ENCODE measurements at places on chromosomes 11 and 22.

- no peak for DNase-seq
Observed at GRCh38 chr11:102591160-102591718, 33.9 kb downstream of the MMP20 start.

DNA sequence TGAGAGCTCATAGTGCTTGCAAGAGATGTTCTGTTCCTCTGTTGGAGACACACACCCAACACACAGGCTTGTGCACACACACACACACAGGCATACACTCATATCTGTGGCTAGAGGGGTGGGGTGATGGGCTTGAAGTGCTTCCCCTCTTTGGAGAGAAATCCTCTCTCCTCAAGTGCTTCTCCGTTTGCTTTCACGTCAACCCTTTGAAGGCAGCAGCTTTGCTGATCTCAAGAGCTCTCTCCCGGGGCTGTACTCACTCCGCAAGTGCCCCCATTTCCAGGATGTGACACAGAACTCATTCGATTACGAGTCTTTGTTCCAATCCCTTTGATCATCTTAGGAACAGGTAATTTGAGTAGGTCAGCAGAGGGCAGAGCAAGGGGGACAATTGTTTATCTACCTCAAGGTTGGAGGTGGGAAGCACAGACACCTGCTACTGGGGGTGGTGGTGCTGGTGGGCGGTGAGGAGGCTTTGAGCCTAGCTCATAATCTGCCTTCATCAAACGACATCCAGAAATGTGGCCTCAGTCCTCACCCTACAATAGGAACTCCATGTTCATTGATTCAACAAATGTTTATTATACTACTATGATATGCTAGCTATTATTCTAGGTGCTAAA, 529.8 kb upstream of the CADM1 start:
- DNase-seq = no peak

GRCh38 chr11:117815262-117815803, 9.2 kb downstream of the FXYD2 start:
- no peak for DNase-seq

DNA sequence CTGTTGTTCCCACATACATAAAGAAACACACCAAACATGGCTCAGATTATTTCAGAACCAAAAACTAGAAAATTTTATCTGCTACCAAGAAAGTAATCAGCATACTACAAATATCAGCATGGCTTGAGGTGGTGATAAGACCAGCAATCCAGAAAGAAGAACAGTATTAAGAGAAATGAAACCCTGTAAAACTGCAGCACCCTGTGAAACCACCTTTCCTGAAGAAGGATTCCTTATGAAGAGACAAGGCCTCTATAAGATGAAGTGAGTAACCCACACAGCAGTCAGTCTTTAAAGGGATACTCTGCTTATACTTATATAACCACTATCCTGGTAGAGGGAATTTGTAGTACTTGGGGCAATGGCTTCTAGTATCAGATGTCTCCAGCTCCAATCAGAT, 49.9 kb downstream of the RSF1 start:
- no peak for DNase-seq

DNA sequence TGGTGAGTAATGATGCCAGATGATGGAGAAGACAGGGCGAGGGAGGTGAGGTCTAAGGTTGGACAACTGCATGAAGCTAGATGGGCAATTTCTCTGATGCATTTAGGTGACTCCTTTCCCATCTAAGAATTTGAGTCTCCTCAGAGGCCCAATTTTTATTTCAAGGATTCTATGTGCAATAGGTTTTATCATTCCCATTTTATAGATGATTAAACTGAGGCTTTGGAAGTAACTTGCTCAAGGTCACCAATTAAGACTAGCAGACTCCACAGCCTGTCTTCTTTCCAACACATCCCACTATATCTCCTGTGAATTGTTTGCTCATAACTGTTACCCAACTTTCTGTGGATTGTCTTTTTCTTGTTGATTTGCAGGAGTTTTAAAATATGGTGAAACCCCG, 28.5 kb downstream of the DSCAML1 start:
- DNase-seq = no peak

- no peak for DNase-seq
Observed at GRCh38 chr11:132127900-132128288, 757.5 kb downstream of the NTM start.
